ENCODE measurements at places on chromosomes 6 and 20.

GRCh38 chr20:34980543-34981233 lies 25.0 kb downstream of the MYH7B start:
- no peak for DNase-seq

DNA sequence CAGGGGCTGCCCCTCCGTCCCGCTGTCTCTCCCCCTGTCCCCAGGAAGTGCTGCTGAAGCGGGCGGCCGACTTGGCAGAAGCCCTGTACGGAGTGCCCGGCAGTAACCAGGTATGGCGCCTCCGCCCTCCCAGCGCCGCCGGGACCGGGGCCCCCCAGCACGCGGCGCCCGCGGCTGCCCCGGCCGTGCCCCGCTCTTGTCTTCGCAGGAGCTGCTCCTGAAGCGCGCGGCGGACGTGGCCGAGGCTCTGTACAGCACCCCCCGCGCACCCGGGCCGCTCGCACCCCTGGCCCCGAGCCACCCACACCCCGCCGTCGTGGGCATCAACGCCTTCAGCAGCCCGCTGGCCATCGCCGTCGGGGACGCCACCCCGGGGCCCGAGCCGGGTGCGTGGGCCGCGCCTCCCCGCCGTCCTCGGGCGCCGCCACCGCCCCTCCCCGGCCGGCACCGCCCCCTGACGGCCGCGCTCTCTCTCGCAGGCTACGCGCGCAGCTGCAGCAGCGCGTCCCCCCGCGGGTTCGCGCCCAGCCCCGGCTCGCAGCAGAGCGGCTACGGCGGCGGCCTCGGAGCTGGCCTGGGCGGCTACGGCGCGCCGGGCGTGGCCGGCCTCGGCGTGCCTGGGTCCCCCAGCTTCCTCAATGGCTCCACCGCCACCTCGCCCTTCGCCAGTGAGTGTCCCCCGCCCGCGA lies 48.4 kb downstream of the CPXM1 start:
- no peak for DNase-seq

- no peak for DNase-seq
These were observed 372.1 kb upstream of the CNR1 start for GRCh38 chr6:88538130-88538706.

GRCh38 chr6:108448481-108448880 lies 112.2 kb upstream of the FOXO3 start:
- DNase-seq: no peak

GRCh38 chr6:87279196-87279595 lies 43.2 kb upstream of the SMIM8 start:
- DNase-seq: no peak

GRCh38 chr6:87196275-87196842 lies 41.0 kb downstream of the ZNF292 start:
- DNase-seq: no peak

DNA sequence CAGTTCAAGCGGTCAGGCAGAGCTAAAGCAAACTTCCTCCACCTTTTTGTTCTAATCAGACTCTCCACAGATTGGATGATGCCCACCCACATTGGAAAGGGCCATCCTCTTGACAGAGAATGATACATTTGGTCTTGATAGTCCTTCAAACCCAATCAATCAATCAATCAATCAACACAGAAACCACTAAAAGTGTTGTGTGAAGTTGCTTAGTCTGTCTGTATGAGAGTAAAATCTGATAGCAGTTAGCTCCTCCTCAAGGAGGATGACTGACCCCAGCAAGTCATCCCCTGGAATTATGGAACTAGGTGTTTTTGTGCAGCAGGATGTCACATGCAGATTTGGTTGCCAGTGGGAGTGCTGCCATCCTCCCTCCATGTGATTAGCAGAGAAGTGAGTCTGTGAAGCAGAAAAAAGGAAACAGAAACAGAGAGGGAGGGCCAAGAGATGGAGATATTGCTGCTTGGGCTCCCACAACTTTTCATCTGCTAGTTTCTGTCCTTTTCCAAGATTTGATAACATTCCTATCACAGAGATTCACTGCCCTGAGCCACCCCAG lies 32.0 kb upstream of the SSTR4 start:
- DNase-seq: no peak

GRCh38 chr6:40733290-40733689 lies 146.1 kb upstream of the LRFN2 start:
- no peak for DNase-seq
